Ascending aorta (tissue), 2 donors: ENCODE measurements at places on chromosomes 5 and 9. TPM values are rescaled to one million over a fixed set of nuclear protein-coding genes. Genes with fewer than 3 reads are reported as not detected.

- no peaks in the 10 kb centered on the region for H3K4me1 ChIP-seq
- peak overlapping the region; percentile 50 for H3K27ac ChIP-seq
- H3K27me3 ChIP-seq: no peaks in the 10 kb centered on the region
Measured at GRCh38 chr9:2655411-2655901, 33.9 kb downstream of the VLDLR start.

- no peak for DNase-seq
- H3K4me3 ChIP-seq: no peak overlapping the region
- no peaks in the 10 kb centered on the region for H3K27me3 ChIP-seq
- no peaks in the 10 kb centered on the region for H3K36me3 ChIP-seq
- H3K27ac ChIP-seq: no peak overlapping the region
Measured at GRCh38 chr5:112411903-112412302, 7.2 kb downstream of the EPB41L4A start.

SH3GL2 gene
- total RNA-seq: not detected

GPR151 gene
- not detected for total RNA-seq

GRCh38 chr5:125043781-125044391 is 297.4 kb upstream of the ZNF608 start:
- no peaks in the 10 kb centered on the region for H3K4me1 ChIP-seq
- H3K4me3 ChIP-seq: no peak overlapping the region
- no peak for DNase-seq
- no peak overlapping the region for H3K27ac ChIP-seq
- no peaks in the 10 kb centered on the region for H3K36me3 ChIP-seq
- H3K27me3 ChIP-seq: no peaks in the 10 kb centered on the region

DNA sequence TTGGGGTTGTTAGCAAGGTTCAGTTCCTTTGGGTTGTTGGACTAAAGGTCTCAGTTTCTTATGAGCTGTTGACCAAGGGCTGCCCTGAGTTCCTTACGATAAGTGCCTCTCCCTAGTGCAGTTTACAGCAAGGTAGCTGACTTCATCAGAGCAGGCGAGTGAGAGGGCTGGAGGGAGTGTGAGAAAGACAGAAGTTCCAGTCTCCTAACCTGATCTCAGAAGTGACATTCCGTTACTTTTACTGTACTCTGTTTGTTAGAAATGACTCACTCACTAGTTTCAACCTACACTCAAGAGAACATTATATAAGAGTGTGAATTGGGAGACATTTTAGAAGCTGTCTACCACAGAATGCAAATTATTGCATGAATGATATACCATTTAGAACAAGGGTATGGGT is 21.2 kb upstream of the IL31RA start:
- H3K4me3 ChIP-seq: no peak overlapping the region
- no peaks in the 10 kb centered on the region for H3K27me3 ChIP-seq
- DNase-seq: no peak
- H3K36me3 ChIP-seq: no peaks in the 10 kb centered on the region
